Stomach (tissue), 19 donors: ENCODE measurements at places on chromosomes 7 and 10. TPM values are rescaled to one million over a fixed set of nuclear protein-coding genes. Genes with fewer than 3 reads are reported as not detected.

- no peak for DNase-seq
Observed at GRCh38 chr7:47804767-47805545, 143.3 kb downstream of the PKD1L1 start.

DNA sequence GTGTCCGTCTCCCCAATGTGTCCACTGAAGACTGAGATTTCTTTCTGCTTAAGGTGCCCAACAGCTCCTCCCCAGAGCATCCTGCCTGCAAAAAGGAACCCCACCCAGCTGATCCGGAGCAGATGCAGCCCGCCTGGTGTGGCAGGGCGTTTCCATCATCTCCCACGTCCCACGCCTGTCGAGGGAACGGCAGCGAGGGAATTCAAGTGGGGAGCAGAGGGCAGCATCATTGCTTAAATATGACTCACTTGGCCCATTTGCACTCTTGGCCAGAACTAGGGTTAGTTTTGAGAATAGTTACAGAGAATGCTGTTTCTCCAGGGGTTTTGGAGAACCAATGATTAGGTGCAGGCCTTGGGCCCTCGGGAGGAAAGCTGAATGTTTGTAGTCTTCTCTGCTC lies 20.8 kb downstream of the VWA2 start:
- no peak for DNase-seq

DNA sequence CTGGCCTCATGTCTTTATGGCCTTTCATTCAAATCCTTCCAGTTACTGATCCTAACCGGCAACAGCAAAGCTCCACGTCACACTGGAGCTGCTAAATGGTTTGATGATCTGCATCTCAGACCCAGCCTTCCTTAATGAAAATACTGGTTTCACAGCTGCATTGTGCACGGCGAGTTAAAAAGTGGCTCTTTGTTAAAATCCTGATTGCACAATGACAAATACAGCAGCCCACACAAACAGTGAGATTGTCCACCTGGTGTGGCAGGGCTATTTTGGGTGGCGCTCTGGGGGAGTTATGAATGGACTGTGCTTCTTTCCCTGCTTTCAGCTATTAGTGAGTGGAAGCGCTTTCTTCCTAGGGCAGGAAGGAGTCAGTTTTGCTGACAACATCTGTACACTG lies 63.4 kb upstream of the C1QL3 start:
- no peak for DNase-seq

DNA sequence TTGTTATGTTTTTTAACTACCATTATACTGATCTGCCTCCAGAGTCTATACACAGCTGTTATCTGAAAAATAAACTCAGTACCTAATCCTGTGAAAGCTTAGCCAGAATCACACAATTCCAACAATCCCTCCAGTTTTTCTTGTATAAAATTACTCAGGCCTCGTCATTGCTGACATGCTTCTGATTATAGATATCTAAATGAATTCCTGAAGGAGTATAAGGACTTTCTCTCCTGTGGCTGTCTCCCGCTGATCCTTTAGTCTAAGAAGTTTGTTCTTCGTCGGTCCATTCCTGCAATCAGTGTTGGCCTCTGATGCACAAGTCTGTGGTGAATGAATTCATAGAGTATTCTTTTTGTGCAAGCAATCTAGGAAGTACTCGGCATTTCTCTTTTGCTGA lies 288.9 kb upstream of the SEMA3C start:
- DNase-seq = no peak

- peak; percentile 41 for DNase-seq
Observed at GRCh38 chr10:127945341-127945758, 38.4 kb downstream of the PTPRE start.

Gene HOXA3
- 2.8 TPM for polyA plus RNA-seq

GRCh38 chr7:94042381-94042780 lies 38.2 kb upstream of the BET1 start:
- no peak for DNase-seq
